ENCODE measurements at places on chromosomes 11 and 22.

DNA sequence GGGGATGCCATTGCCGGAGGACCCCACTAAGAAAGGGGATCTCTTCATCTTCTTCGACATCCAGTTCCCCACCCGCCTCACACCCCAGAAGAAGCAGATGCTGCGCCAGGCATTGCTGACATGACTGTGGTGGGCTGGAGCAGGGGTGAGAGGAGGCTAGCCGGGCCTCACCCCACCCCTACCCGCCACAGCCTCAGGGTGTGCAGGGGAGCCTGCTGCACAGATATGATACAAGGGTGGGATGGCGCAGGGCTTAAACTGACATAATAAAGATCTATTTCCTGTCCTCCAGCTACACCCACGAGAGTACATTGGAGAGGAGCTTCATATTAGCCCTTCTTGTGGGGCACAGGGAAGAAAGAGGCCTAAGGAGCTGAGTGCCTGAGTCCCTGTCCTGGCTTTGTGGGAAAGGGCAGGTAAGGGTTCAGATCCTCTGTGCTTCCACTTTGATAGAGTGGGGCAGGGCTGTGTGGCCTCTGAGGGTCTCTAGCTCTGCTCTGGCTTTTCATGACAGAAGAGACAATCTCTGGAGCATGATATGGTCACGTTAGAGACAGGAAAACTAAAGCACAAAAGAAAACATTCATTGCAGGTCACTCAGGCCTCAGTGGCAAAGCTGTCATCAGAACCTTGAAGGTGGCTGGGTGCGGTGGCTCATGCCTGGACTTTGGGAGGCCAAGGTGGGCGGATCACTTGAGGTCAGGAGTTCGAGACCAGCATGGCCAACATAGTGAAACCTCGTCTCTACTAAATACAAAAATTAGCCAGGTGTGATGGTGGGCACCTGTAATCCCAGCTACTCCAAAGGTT lies 12.4 kb downstream of the UCP2 start:
- peak; percentile 49 for DNase-seq

DNA sequence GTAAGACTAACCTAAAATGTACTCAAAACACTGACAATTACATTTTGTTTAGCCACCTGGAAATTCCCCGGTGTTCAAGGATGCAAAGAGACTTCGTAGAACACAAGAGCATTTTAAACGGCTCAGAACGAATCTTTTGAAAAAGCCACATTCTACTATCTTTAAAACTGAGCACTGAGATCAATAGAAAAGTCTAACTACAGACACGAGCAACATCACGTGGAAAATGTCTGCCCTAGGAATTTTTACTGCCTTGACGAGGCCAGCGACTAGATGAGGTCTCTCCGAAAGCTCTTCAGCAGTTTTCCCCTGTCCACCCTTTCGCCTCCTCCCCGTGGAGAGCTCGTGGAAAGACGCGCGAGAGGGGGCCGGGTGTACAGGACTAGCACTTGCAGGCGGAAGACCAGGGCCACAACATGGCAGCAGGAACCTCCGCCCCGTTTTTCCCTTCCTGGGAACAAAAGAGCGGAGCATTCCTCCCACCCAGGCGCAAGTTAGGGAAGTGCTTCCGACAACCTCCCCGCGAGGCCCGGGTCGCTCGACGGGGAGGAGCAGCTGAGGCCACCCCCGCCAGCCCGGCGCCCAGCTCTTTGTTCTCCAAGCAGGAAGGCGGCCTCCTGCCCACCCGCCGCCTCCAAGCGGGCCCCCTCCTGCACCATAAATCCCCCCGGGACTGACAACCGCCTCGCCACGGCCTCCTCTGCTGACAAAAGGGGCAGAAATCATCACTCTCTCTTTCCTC lies 1.1 kb downstream of the EIF4G2 start:
- DNase-seq, result peak; percentile 40

GRCh38 chr22:40473703-40474102 lies 103.3 kb downstream of the SGSM3 start:
- no peak for DNase-seq

GRCh38 chr22:40412441-40412840 lies 42.0 kb downstream of the SGSM3 start:
- no peak for DNase-seq

- no peak for DNase-seq
These were observed 1.6 kb downstream of the TMEM135 start for GRCh38 chr11:87039371-87039770.

DNA sequence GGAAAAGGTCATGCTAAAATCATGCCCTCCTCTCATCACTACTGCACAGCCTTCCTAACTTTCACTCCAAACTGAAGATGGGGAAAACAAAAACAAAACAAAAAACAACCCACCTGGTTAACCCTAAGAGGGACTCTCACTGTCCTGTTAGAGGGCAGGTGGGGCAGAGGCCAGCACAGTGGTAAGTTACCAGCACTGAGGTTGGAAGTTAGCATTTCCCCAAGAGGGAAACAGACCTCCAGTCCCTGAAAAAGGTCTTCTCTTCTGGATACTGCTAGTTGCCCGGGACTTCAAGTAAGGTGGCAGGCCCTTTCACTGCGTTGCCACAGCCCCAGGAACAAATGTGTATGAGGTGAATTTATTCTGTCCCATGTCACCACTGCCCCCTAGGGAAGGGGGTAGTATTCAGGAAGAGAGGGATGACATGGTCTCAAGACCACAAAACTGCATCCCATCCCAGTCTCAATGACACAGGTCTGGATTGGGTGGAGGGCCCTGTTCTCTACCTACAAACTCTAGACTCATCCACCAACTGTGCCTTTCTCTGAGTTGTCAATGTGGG lies 792 bp upstream of the ADAMTS8 start:
- DNase-seq, result no peak

GRCh38 chr11:134346976-134347350 lies 15.2 kb downstream of the GLB1L2 start:
- no peak for DNase-seq

DNA sequence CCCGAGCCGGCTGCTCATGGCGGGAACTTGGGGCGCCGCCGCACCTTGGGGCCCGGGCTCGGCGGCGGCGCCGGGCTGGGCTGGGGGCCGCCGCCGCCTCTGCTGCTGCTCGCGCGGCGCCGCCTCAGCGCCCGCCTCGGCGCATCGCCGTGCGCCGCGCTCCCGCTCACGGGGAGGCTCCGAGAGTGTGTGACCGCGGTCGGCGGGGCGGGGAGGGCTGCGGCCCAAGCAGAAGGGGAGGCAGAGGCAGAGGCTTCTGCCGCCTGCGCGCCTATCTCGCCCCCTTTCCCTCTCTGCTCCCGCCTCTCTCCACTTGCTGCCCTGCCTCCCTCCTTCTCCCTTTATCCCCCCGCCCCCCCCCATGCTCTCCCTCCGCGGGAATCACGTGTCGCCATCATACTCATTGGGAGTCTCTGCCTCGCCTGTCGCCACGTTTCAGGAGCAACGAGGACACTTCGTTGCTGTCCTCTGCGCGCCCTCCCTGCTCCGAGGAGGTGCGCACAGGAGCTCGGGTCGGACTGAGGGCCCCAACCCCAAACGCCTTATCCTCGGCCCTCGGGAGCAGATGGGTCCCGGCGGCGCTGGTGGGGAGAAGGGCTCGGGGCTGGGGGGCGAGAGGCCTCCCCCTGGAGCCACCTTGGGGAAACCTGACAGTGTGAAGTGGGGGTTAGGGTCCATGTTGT lies at the start of gene GUCY1A2:
Gene GUCY1A2 (minus strand): TSS at position 258 of the 683 bp plus-strand sequence. CDS start 421 bp downstream, outside the sequence.
- DNase-seq, result no peak

DNA sequence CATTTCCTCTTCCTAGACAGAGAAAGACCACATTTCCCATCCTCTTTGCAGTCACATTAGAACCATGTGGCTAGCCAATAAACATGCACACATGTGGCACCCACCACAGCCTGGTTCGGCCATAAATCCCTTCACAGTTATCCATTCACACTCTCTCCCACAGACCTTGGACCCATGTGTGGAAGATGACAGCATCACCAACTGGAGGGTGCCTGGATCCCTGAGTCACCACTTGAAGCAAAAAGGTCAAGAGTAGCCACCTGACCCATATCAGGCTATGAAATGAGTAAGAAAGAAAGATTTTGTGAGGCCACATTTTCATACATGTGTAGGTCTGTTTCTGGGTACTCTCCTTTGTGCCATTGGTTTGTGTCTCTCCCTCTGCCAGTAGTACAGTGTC lies 9.0 kb upstream of the TMEM121B start:
- no peak for DNase-seq

GRCh38 chr22:23609983-23610781 lies 21.9 kb downstream of the DRICH1 start:
- DNase-seq, result no peak

GRCh38 chr11:82398300-82398815 lies 335.3 kb downstream of the FAM181B start:
- DNase-seq, result no peak

Data from CD4-positive, alpha-beta T cell treated with Interleukin-15 for 1 hour (primary cell).